ENCODE measurements at places on chromosomes 3 and 15. TPM values are rescaled to one million over a fixed set of nuclear protein-coding genes. Genes with fewer than 3 reads are reported as not detected.

DNA sequence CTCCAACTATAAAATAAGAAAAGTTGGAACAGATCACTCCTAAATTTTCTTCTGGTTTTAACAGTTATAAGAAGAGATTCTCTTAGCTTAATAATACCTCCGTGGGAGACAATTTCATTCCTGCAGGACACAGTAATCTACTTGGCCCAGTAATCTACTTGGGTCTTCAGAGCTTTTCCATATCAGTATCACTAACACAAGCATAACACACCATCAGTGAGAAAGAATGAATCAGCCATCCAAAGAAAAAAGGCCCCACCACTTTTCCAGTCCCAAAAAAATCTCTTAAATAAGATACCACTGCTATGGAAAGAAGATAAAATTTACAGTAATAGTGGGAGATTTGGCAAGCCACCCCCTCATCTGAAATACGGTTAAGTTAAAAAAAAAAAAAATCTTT lies 20.2 kb downstream of the SIN3A start:
- no peak for DNase-seq

Gene FMN1
- 44.8 TPM for total RNA-seq

Gene SCG5
- total RNA-seq: 1.3 TPM

- no peak for DNase-seq
Measured at GRCh38 chr3:63047068-63047467, 171.9 kb upstream of the CADPS start.

DNA sequence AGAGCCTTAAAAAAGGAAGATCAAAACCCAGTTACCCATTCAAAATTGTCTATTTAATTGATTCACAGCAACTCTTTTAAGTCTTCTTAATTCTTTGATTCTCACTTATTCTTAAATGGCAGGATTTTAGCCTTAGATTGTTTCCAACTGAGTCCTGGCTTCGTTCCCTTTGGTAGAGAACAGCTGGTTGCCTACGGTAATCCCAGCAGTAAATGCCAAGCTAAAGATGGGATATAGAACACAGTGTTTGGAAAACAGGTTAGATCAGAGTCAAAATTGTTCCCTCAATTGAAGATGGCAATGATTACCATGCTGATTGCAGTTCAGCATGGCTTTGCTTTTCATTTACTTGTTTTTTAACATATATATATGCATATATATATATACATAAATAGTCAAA lies 300.9 kb downstream of the PYDC2 start:
- no peak for DNase-seq

Gene VWA5B2
- total RNA-seq: 0.25 TPM

DNA sequence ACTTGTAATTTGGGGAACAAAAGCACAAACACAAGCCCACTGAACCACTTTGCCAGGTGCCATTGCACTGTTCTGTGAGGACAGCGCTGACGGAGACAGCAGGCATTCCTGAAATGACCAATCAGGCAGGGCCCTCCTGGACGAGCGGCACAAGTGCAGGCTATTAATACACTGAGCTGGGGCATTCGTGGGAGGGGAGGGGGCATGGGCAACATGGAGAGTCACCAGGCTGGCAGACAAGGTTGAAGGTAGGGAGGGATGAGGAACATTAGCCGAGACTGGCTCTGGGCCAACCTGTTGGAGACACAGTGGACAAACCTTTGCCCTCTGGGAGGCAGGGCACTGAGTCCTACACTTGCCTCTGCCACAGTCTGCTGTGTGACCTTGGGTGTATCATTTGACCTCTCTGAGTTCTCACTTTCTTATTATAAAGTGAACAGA lies 45.6 kb downstream of the NOX5 start:
- peak; percentile 45 for DNase-seq

DNA sequence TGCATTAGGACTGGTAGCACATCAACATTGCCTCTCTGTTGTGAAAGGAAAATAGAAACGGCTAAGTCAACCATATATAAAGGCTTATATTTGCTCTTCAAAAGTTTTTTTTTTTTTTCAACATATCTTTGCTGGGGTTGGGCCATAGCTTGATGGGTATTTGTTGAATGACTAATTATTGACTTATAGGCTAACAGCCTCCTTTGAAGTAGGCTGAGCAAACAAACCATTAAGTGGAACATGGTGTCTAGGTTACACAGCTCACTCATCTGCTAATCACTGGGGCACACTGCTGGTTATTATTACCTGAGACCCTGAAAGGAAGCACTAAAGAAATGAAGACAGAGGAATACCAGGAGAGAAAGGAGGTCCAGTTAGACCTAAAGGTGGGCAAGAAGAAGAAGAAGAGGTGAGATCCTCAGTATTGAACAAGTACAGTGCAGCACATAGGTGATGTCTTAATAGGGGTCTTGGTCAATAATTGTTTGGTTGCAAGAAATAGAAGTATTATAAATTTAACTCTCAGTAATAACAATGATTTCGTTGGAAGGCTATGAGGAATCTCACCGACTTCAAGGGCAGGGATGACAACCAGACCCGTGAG lies 139.4 kb downstream of the RPLP1 start:
- DNase-seq: no peak

DNA sequence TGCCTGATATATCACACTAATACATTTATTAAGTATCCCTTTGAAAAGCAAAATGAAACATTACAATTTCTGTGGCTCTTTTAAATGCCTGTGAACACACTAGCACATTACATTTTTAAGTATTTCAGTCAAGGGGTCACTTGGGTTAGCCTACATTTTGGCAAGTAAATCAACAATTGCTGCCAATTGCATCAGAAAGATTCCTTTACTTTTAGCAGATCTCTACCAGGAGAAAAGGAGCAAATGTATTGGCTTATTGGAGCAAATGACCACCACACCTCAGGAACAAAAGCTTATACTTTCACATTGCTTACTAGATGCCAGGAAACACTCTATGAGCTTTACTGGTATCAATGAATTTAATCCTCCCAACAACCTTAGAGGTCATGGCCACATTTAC lies 947.1 kb downstream of the FHIT start:
- no peak for DNase-seq

DNA sequence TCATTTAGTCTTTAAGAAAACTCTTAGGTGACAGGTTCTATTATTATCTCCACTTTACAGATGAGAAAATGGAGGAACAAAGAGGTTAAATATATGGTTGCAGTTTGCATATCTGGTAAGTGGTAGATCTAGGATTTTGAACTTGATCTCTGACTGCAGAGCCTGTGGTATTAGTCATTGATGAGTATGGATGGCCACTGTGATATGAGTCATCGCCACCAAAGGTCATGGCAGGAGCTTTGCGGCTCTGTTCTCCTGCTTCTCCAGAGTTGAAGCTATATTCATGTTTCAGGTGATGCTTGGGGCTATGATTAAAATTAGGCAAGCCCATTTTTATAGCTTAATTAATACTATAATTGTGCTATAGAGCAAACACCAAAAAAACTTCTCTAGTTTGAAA lies 306.2 kb upstream of the DPPA4 start:
- no peak for DNase-seq

Gene FBXO40
- not detected for total RNA-seq

Measured in kidney (tissue), 22 donors.